ENCODE measurements at places on chromosomes 11 and 22.

- no peak for DNase-seq
Measured at GRCh38 chr11:90176069-90176468, 41.6 kb downstream of the NAALAD2 start.

GRCh38 chr11:61541598-61541997 is 33.0 kb downstream of the LRRC10B start:
- DNase-seq = no peak

- DNase-seq = no peak
Measured at GRCh38 chr11:89119426-89119825, 53.6 kb upstream of the GRM5 start.

DNA sequence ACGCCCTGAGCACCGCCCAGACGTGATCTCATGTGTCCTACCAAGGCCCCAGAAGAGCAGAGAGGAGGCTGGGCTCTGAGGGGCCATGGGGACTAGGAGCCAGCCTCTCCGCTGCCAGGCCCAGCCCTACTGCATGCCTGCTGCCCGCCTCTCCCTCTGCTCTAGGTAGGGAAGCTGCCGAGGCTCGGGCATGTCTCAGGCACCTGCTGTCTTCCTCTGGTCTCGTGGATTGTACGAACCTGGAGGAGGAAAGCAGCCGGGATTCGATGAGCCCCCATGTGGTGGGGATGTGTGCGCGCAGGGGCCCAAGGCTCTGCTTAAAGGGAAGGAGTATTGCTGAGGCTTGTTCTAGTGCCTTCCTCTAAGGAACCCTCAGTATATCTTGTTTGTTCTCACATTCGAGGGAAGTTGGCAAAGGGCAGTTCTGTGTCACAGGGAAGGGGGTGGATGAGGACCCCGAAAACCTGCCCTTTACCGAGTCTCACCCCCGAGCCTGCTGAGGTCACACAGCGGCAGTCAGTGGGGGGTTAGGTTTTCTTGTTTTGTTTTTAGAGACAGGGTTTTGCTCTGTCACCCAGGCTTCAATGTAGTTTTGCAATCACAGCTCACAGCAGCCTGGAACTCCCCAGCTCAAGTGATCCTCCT is 21.2 kb downstream of the DAGLA start:
- no peak for DNase-seq

DNA sequence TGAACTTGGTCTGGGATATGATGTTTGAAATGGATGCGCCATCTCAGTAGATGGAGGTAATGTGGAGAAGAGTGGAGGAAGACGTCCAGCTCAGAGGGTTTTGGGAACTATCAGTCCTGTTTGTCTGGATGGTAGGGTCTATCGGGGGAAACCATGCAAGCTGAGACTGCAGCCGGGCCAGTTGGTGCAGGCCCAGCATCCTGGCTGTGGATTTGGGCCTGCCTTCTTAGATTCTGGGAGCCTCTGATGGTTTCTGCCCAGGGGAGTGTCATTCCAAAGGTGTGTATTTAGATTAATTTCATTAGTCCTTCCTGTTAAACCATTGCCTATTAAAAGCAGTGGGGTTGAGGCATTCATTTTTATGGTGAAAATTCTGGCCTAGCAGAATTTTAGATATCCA is 31.6 kb downstream of the BMAL1 start:
- DNase-seq = no peak

- no peak for DNase-seq
Measured at GRCh38 chr11:17542249-17542648, 2.0 kb downstream of the USH1C start.

GRCh38 chr22:50461536-50461935 is 13.3 kb downstream of the SBF1 start:
- no peak for DNase-seq
